Stimulated activated CD4-positive, alpha-beta T cell treated with anti-CD3 and anti-CD28 coated beads, Interleukin-4, amount 100 ng/mL, for 1 hour (primary cell): ENCODE measurements at places on chromosomes 11 and 22.
A peak's percentile ranks its signal among the peaks of the same experiment; 100 is the strongest.

GRCh38 chr11:13386567-13386966 is 76.5 kb downstream of the BTBD10 start:
- no peak for DNase-seq

DNA sequence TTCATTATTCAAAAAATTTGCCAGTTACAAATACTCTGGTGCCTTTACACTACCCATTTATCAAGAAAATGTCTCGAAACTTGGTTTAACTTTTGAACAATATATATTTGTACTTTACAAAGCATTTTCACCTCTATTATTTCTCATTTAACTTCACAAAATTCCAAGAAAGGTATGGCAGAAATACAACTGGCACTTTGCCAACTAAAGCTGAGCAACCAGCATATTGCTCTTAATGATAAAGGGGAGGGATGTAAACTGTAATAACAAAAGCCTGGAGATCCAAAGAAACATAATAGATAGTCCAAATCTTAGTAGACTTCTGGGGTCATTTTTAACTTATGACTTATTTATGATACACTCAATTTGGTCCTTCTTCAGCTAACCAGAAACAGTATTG is 7.7 kb downstream of the PITPNB start:
- no peak for DNase-seq

DNA sequence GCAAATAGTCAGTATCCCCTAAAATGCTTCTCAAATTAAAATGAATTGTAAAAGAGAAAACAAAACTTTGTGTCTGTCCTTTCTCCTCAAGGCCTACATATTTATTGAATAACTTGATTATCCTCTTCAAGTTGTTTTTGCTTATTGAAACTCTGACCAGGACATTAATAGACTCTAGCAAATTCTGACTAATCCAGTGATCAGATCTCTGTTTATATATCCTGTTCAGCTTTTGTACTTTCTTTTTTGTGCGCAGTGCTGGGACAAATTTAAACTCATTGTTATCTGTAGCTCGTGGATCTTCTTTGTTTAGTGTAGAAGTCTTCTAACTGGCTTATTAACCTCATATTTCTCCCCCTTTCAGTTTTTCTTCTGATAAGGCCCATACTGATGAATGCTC is 139.9 kb upstream of the SORL1-AS1 start:
- DNase-seq: no peak

- DNase-seq: no peak
Measured at GRCh38 chr11:4115128-4115527, 20.5 kb downstream of the RRM1 start.

DNA sequence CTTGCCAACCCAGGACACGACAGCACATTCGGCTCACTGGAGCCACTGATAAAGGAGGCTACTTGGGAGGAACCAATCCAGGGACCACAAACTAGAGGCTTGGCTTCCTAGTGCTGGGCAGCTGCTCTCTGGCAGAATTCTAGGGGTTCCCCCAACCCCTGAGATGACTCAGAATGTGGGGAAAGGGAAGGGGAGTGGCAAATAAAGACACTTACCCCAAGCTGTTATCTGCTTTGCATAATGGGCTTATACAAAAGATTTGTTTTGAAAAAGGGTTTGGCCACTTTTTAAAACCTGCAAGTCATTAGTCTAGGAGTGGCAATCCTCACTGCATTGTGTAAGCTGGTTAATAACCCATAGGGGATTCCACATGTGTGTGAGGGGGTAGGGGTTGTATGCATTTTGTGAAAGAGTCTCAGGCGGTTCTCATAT is 64.1 kb upstream of the LMO1 start:
- DNase-seq: no peak

DNA sequence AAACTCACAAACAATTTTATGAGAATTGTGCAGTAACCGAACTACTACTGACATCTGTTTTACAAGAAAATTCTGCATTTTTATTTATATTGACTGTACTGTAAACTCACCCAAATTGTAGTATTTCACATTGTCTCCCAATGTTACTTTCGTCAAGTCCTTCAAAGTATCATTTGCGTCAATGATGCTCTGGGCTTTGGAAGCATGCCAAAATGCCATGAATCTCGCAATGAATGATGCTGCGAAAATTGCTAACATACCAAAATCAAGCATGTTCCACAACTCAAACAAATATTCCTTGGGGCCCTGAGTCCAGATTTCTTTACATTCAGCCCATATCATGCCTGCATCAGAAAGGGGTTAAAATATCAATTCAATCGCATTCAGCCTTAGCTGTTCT is 107.6 kb downstream of the TRPC6 start:
- DNase-seq: no peak

- DNase-seq: no peak
Measured at GRCh38 chr22:20433686-20434241, 3.9 kb downstream of the SCARF2 start.

DNA sequence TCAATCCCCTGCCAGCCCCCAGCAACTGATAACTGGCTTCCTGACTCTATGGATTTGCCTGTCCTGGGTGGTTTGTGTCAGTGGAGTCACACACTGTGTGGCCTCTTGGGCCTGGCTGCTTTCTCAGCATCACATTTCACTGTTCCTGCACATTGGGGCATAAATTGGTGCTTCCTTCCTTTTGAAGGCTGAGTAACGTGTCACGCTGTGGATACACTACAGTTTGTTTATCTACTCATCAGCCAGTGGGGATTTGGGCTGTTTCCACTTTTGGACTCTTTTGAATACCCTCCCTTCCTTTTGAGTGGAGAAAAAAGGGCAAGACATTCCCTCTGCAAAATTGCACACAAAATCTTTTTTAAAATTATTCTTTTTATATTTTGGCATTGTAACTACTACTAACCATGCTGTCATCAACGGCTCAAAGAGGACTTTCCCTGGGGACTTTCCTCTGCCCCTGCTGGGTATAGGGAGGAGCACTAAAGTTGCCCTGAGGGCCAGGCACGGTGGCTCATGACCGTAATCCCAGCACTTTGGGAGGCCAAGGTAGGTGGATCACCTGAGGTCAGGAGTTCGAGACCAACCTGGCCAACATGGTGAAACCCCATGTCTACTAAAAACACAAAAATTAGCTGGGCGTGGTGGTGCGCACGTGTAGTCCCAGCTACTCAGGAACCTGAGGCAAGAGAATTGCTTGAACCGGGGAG is 7.8 kb upstream of the CELSR1 start:
- DNase-seq: no peak

GRCh38 chr22:23743303-23743705 is 7.6 kb downstream of the ZNF70 start:
- no peak for DNase-seq

DNA sequence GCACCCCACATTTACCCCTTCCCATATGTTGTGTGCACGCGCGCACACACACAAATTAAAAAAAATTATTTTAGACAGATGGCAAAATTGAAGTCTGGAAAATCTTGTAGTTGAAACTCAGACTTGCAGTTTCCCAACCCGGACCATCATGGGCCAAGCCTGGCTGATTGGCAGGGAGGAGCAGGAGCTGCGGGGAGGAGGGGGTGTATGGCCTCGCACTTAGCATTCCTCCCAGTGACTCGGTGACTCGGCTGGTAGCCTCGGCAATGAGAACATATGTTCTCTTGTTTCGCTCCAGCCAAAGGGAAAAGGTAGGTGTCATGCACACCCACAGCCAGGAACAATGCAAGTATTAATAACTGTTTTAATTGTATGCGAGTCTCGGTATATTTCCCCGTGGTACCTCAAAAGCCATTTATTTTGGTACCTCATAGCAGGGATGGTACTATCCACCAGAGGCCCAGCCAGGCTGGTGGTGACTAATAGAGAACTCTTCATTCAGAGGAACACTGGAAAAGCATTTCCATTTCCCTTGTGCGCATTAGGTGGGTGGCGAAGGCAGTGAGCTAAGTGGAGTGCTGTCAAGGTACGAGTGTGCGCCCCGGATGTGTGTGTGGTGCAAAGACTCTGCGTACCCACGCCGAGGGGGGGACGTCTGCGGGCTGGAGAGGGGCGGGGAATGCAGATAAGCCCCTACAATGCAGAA is 92.5 kb downstream of the DSCAML1 start:
- DNase-seq: no peak

- DNase-seq: no peak
Measured at GRCh38 chr11:45543808-45544422, 121.5 kb downstream of the CHST1 start.

- DNase-seq: no peak
Measured at GRCh38 chr11:66569076-66569475, 670 bp upstream of the CTSF start.

GRCh38 chr22:31830721-31831070 is 76.9 kb downstream of the DEPDC5 start:
- no peak for DNase-seq

DNA sequence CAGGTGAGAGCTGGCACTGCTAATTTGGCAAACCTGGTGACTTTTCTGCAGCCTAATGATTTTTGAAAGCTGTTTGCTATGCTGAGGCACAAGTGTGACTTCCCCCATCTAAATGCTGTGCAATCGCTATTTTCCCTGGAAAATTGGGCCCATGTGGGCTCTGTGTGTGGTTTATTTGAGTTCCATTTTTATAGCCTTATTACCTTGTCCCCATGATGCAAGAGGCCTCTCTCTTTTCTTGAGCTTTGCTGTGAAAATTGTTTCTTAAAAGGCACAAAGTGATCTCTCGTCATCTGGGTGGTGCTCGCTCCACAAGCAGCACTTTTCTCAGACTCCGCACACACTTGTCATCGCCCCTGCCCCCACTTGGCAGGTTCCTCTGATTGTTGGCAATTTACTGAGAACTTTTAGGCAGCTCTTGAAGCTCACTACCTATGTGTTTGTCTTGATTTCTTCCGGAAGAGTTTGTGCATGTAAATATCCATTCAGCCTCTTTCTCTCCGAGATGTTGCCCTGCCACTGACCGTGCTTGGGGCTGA is 24.9 kb downstream of the BMAL1 start:
- DNase-seq: no peak

GRCh38 chr11:10818594-10818993 is 9.9 kb upstream of the EIF4G2 start:
- no peak for DNase-seq

DNA sequence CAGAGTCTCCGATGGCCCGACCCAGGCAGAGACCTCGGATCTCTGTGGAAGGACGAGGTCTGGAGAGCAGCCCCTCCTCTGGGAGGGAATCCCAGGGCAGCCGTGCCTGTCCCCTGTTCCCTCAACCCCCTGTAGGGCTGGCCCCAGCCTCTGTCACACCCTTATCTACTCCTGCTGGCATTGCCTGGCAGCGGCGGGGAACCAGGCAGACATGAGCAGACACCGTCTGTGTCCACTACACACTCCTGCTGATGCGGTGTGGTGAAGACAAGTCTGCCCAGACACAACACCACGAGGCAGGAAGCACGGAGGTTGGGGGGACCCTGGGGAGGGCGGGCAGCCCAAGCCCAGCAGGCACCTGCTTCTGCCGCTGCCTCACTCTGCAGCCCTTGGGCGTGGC is 52.5 kb upstream of the A4GALT start:
- DNase-seq: no peak

- DNase-seq: no peak
Measured at GRCh38 chr11:105910095-105910715, 111.8 kb downstream of the MSANTD4 start.

GRCh38 chr11:125025968-125026367 is 37.1 kb upstream of the SLC37A2 start:
- no peak for DNase-seq

GRCh38 chr11:28674433-28675103 is 566.4 kb downstream of the METTL15 start:
- no peak for DNase-seq

DNA sequence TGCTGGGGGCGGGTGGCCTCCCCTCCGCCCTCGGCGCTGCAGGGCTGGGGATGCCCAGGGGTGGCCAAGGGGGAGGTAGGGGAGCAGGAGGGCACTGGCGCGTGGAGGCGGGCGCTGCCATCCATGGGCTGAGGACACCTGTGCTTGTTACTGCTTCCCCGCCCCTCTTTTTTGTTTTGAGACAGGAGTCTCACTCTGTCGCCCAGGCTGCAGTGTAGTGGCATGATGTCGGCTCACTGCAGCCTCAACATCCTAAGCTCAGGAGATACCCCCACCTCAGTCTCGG is 683 bp upstream of the FADS3 start:
- DNase-seq: no peak

GRCh38 chr11:22657101-22657694 is 9.2 kb upstream of the GAS2 start:
- DNase-seq: no peak

DNA sequence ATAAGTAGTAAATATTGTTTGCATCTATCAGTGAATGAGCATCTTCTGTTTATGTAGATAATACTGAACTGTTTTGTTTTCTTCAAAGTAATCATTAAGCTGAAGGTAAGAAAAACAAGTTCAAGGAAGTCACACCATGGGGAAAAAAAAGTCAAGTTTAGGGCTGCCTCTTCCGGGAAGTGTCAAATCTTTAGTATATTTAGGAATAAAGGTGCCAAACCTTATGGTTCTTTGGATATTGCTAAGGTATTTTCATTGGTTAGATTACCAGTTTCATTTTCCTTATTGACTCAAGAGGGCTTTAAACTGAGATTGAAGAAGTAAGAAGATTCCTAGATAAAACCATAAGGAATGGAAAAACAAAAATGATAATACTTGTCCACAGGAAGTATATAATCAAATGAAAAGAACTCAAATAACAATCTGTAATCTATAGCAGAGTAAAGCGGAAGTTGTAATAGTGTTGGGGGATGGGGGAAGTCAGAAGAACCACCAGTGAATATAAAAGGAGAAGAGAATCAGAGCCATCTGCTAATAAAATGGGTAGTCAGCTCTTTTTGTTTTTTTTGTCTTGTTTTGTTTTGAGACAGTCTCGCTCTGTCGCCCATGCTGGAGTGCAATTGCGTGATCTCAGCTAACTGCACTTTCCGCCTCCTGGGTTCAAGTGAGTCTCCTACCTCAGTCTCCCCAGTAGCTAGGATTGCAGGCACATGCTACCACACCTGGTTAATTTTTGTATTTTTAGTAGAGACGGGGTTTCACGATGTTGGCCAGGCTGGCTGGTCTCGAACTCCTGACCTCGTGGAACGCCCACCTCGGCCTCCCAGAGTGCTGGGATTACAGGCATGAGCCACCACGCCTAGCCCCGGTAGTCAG is 2.3 kb downstream of the ATM start:
- peak; percentile 25 for DNase-seq

DNA sequence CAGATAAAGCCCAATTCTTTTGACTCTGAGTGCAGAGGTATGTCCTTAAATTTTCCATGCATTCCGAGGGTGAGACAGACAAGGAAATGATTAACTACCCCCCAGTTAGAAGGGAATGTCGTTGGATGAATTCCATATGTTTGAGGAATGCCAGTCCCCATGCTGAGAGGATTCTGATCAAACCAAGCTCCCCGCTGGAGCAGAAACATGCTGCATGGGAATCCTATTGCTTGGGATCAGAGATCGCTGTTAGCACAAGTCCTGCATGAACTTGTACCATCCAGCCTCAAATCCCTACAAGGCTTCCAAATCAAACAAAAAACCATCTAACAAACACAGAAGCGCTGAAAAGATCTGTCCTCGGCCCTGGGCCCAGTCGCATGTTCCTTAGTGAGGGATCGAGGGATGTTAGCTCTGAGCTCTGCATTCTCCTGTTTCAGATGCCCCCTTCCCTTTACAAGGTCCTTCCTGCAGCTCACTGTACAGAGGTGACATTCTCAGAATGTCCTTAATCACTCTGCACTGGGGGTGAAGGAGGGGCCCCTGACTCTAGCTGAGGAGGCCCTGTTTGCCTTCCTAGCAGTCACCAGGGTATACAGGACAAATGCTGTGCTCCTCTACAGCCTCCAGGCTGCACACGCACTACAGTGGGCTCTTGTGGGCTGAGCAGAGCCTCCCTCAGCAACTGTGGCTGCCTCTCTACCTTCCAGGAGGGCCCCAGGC is 353.4 kb downstream of the TENM4 start:
- DNase-seq: no peak
